Endodermal cell (in vitro differentiated cells): ENCODE measurements at places on chromosomes 5 and 9. TPM values are rescaled to one million over a fixed set of nuclear protein-coding genes. Genes with fewer than 3 reads are reported as not detected.

PFN3 gene
- total RNA-seq, result not detected in 3 replicates

AK8 gene
- 1.3 and 1.8 TPM in 2 replicates for total RNA-seq

PCDHA6 gene
- total RNA-seq, result 4.3 to 6.2 TPM (median 6.0 TPM) in 3 replicates

GABRA6 gene
- total RNA-seq, result not detected in 2 replicates

GRIA1 gene
- total RNA-seq, result 0.38 and 1.2 TPM in 2 replicates

GMCL2 gene
- total RNA-seq, result not detected in 2 replicates

PCDHGB5 gene
- total RNA-seq, result 13.9 and 17.3 TPM in 2 replicates

GZMA gene
- 0.31 and 0.36 TPM in 2 replicates for total RNA-seq

PTPDC1 gene
- total RNA-seq, result 6.9 to 12.7 TPM (median 12.3 TPM) in 3 replicates

PITX1 gene
- total RNA-seq, result 2.4 and 2.7 TPM in 2 replicates

GRCh38 chr9:38423973-38424843, at the start of gene IGFBPL1:
TSS of gene IGFBPL1 (minus strand) at chr9:38424454. CDS start at chr9:38424424, 30 bp downstream.
- peak within 1 kb of the TSS; percentile 78 for H3K4me3 ChIP-seq
- H3K27ac ChIP-seq, result no peak within 1 kb of the TSS
- peak; percentile 83 for DNase-seq
- peaks cover 23% of the 10 kb centered on the region for H3K27me3 ChIP-seq
- H3K4me1 ChIP-seq, result peaks cover 15% of the 10 kb centered on the region

- no peak for DNase-seq
- H3K4me1 ChIP-seq, result peaks cover 7% of the 10 kb centered on the region
- no peaks in the 10 kb centered on the region for H3K36me3 ChIP-seq
- H3K27ac ChIP-seq, result no peak overlapping the region
- H3K27me3 ChIP-seq, result no peaks in the 10 kb centered on the region
These were observed 75.0 kb upstream of the RUSC2 start for GRCh38 chr9:35414889-35415288.

DNA sequence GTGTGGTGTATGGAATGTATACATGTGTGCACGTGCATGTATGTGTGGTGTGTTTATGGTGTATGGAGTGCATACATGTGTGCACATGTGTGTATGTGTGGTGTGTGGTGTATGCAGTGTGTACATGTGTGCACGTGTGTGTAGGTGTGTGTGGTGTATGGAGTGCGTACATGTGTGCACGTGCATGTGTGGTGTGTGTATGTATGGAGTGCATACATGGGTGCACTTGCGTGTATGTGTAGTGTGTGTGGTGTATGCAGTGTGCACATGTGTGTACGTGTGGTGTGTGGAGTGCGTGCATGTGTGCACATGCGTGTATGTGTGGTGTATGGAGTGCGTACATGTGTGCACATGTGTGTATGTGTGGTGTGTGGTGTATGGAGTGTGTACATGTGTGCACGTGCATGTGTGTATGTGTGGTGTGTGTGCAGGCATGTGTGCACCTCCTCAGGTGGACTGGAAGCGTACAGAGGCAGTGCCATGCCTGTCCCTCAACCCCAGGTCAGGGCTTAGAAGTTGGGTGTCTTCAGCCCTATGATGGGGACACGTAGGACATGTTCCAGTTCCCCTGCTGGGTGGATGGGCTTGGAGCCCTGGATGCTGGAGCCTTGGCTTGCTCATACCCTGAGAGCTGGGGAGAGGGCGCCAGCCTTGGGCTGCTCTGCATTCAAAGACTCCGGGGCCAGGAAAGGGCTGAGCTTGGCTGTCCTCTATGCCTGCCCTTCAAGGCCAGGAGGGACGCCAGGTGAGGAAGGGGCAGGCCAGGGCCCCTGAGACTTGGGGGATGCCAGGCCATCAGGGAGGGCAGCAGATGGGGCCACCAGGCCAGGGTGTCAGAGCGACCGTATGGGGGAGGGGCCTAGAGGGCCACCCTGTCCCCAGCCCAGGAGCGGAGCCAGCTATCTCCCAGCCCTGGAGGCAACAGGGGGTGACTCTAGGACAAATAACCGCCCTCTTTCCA, 12.2 kb downstream of the MYMK start:
- no peak overlapping the region for H3K27ac ChIP-seq
- no peak overlapping the region for H3K4me3 ChIP-seq
- no peaks in the 10 kb centered on the region for H3K27me3 ChIP-seq
- no peak for DNase-seq
- no peaks in the 10 kb centered on the region for H3K36me3 ChIP-seq
- peaks cover 5% of the 10 kb centered on the region for H3K4me1 ChIP-seq

DNA sequence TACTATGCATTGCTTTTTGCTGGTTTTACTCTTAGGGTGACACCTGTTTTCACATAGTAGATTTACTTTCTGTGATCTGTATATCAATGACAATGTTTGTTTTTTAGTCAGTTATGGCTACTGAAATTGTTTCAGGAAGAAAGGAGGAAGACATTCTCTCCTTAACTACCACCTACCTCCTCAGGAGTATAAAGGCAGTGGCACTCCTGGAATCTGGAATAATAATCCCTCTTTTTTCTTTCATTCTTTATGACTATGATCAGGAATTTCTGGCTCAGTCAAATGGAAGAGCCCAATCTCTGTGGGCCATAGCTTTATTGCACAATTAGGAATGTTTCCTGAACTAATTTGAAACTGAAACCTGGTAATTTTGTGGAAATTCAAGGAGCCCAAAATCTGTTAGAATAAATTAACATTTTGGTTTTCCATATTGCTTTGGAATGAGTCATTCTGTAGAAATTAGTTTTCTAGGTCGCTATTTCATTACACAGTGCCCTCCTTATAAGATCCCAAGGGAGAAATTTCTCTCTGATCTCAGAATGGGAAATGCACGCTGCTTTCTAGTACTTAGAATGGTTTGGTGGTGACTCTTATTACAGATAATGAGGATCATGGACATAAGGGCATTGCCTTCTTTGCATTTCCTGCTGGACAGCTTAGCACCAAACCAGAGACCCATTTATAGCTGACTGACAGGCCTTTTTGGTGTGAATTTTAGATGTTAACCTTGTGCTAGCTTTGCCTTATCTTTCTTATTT, 95.3 kb upstream of the VLDLR start:
- no peaks in the 10 kb centered on the region for H3K4me1 ChIP-seq
- H3K4me3 ChIP-seq, result no peak overlapping the region
- H3K36me3 ChIP-seq, result no peaks in the 10 kb centered on the region
- H3K27ac ChIP-seq, result no peak overlapping the region
- no peak for DNase-seq

- DNase-seq, result no peak
- H3K4me3 ChIP-seq, result no peak overlapping the region
- H3K27me3 ChIP-seq, result no peaks in the 10 kb centered on the region
- H3K27ac ChIP-seq, result peak overlapping the region; percentile 38
These were observed 6.1 kb downstream of the NOTCH1 start for GRCh38 chr9:136539427-136540421.

- no peak overlapping the region for H3K27ac ChIP-seq
- H3K4me3 ChIP-seq, result no peak overlapping the region
- no peaks in the 10 kb centered on the region for H3K36me3 ChIP-seq
These were observed 66.9 kb upstream of the TMEM215 start for GRCh38 chr9:32716425-32716824.

- H3K27ac ChIP-seq, result no peak overlapping the region
- no peaks in the 10 kb centered on the region for H3K27me3 ChIP-seq
- DNase-seq, result no peak
- no peaks in the 10 kb centered on the region for H3K4me1 ChIP-seq
These were observed 508.0 kb downstream of the GADD45G start for GRCh38 chr9:90112788-90113187.

- no peak overlapping the region for H3K4me3 ChIP-seq
- H3K27ac ChIP-seq, result no peak overlapping the region
These were observed 6.8 kb downstream of the SPOCK1 start for GRCh38 chr5:137492331-137492730.

GRCh38 chr5:72410688-72411295, 90.6 kb downstream of the PTCD2 start:
- H3K36me3 ChIP-seq, result no peaks in the 10 kb centered on the region
- no peak overlapping the region for H3K27ac ChIP-seq
- DNase-seq, result no peak
- H3K4me3 ChIP-seq, result no peak overlapping the region

GRCh38 chr9:135138078-135138855, 50.8 kb downstream of the OLFM1 start:
- DNase-seq, result no peak
- H3K36me3 ChIP-seq, result no peaks in the 10 kb centered on the region
- no peak overlapping the region for H3K27ac ChIP-seq

- DNase-seq, result no peak
- H3K4me3 ChIP-seq, result no peak overlapping the region
- H3K27ac ChIP-seq, result no peak overlapping the region
- H3K4me1 ChIP-seq, result no peaks in the 10 kb centered on the region
These were observed 29.5 kb upstream of the ADRB2 start for GRCh38 chr5:148796936-148797335.

GRCh38 chr5:90792725-90793124, 234.1 kb downstream of the ADGRV1 start:
- H3K27ac ChIP-seq, result no peak overlapping the region
- no peak for DNase-seq
- no peak overlapping the region for H3K4me3 ChIP-seq
- peaks cover 73% of the 10 kb centered on the region for H3K36me3 ChIP-seq
- H3K27me3 ChIP-seq, result no peaks in the 10 kb centered on the region

DNA sequence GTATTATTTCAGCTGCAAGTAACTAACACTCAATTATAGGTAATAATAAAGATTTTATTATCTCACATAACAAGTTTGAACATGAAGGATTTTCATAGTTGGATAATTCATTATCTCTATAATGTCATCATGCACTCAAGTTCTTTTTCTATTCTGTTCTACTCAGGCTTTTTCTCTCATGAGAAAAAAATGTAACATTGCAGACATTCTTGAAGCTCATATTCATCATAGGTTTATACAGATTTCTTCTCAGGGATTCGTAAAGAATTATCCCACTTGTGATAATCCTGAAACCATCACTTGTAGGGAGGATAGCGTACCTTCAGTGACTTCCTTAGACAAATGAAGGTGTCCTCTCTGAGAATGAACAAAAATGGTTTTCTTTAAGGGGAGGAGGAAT, 150.3 kb downstream of the XRCC4 start:
- H3K36me3 ChIP-seq, result no peaks in the 10 kb centered on the region
- no peak overlapping the region for H3K4me3 ChIP-seq
- H3K4me1 ChIP-seq, result no peaks in the 10 kb centered on the region
- H3K27me3 ChIP-seq, result no peaks in the 10 kb centered on the region

- peaks cover 10% of the 10 kb centered on the region for H3K4me1 ChIP-seq
- H3K27ac ChIP-seq, result no peak overlapping the region
- peaks cover 48% of the 10 kb centered on the region for H3K36me3 ChIP-seq
- H3K4me3 ChIP-seq, result peak overlapping the region; percentile 99
These were observed 3.1 kb downstream of the RNF44 start for GRCh38 chr5:176533894-176534611.

DNA sequence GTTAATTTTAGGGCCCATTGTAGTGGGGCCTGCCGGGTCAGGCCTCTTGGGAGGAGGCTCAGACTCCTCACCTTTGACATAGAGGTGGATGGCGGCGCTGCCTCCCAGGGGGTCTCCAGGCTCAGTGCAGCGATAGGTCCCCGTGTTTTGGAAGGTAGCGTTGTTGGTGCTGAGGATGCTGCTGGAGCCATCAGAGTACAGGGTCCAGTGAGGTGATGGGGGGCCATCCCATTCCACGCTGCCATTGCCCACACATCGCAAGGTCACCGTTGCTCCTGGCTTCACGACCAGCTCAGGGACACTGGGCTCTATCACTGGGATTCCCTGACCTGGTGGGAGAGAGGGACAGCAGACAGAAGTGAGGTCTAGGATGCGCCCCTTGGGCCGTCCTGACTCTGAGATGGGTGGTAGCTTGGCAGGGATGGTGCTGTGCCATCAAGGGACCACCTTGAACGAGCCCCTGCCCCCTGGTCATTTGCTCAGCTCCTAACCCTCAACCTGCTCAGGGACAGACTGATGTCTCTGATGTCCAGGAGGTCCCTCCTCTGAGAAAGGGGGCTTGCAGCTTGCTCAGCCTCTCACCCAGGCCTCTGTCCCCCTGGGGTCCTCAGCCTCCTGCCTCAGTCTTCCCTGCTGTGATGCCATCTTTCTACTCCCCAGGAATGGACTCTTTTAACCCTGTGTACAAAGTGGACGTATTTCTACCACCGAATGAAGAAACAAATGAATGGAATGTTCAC, 5.5 kb downstream of the CSF1R start:
- no peaks in the 10 kb centered on the region for H3K36me3 ChIP-seq
- DNase-seq, result peak; percentile 37
- peaks cover 19% of the 10 kb centered on the region for H3K4me1 ChIP-seq
- no peak overlapping the region for H3K4me3 ChIP-seq
- H3K27ac ChIP-seq, result no peak overlapping the region

- no peak overlapping the region for H3K27ac ChIP-seq
- H3K4me3 ChIP-seq, result no peak overlapping the region
- no peaks in the 10 kb centered on the region for H3K36me3 ChIP-seq
- no peaks in the 10 kb centered on the region for H3K27me3 ChIP-seq
These were observed 21.6 kb upstream of the ERAP1 start for GRCh38 chr5:96829297-96829696.

GRCh38 chr5:111545031-111545430, 32.7 kb upstream of the STARD4 start:
- no peak for DNase-seq
- no peak overlapping the region for H3K27ac ChIP-seq
- H3K4me1 ChIP-seq, result no peaks in the 10 kb centered on the region

GRCh38 chr9:135328485-135329417, 150.8 kb upstream of the PPP1R26 start:
- no peak overlapping the region for H3K27ac ChIP-seq
- H3K4me3 ChIP-seq, result no peak overlapping the region
- DNase-seq, result no peak
- H3K27me3 ChIP-seq, result no peaks in the 10 kb centered on the region

DNA sequence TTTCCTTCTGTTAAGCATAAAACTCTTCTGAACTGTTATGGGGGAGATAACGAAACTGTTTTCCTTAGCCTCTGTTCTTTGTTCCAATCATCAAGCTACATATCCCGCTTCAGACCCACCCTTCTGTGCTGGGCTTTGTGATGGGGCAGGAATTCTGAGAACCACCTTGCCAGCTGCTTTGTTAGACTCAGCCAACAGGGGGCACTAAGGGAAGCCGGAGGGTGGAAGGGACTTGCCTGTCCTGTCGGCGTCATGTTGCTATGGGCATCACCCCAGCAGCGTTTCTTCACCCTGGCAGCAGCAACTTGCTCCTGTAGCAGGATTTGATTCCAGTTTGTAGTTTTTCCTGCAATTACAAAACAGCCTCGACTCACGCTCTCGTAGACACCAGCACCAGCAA, 169.1 kb downstream of the CAAP1 start:
- H3K4me3 ChIP-seq, result no peak overlapping the region
- H3K36me3 ChIP-seq, result no peaks in the 10 kb centered on the region
- no peaks in the 10 kb centered on the region for H3K4me1 ChIP-seq
- peak; percentile 97 for DNase-seq

- H3K27ac ChIP-seq, result no peak overlapping the region
- H3K4me3 ChIP-seq, result no peak overlapping the region
- DNase-seq, result no peak
- no peaks in the 10 kb centered on the region for H3K36me3 ChIP-seq
- no peaks in the 10 kb centered on the region for H3K4me1 ChIP-seq
These were observed 9.1 kb upstream of the ZNF608 start for GRCh38 chr5:124755565-124755964.

DNA sequence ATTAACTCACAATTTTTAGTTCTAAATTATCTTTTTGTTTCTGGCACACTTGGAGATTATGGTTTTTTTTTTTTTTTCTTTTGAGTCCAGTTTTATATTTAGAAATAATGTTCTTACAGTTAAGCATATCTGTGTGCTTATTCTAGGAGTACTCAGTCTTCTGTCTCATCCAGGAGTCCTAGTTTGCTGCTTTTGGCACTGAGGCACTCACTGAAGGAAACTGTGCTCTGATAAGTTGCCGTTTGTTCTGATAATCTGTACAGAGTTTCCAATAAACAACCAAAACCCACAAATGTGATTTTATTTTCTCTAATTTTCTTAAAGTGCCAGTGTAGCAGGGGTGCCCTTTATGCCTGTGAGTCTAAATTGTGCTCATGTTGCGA, 251.0 kb downstream of the LRRC70 start:
- no peak overlapping the region for H3K4me3 ChIP-seq
- DNase-seq, result no peak
- H3K36me3 ChIP-seq, result no peaks in the 10 kb centered on the region
- no peaks in the 10 kb centered on the region for H3K27me3 ChIP-seq
